ENCODE measurements at places on chromosomes 11 and 22.

GRCh38 chr11:116742104-116742503, 30.7 kb downstream of the BUD13 start:
- no peak for DNase-seq

- DNase-seq: no peak
These were observed 16.7 kb upstream of the TMEM123 start for GRCh38 chr11:102469196-102469821.

GRCh38 chr11:106329273-106330018, 252.0 kb downstream of the AASDHPPT start:
- DNase-seq: no peak

DNA sequence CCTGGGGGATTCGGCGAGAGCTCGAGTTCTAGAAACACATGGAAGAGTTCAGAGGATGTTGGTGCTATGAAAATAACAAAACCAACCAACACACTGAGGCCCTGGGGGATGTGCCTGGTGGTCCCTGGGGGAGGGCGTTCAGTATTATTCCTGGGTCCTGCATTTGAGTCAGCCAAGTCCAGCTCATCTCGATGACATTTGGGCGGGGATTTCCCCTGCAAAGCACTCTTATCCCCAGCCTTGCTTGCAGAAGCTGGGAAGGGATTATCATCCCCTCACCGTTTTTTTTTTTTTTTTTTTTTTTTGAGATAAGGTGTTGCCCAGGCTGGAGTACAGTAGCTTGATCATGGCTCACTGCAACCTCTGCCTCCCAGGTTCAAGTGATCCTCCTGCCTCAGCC, 2.1 kb upstream of the SMIM38 start:
- DNase-seq: no peak

- DNase-seq: no peak
These were observed 47.5 kb upstream of the SCUBE2 start for GRCh38 chr11:9138612-9139579.

GRCh38 chr11:75341612-75342011, 9.8 kb downstream of the ARRB1 start:
- no peak for DNase-seq
